Stimulated activated CD8-positive, alpha-beta memory T cell treated with anti-CD3 and anti-CD28 coated beads, Interleukin-4, amount 100 ng/mL, for 48 hours (primary cell): ENCODE measurements at places on chromosomes 6 and 20.
A peak's percentile ranks its signal among the peaks of the same experiment; 100 is the strongest.

- peak; percentile 42 for DNase-seq
Measured at GRCh38 chr6:79702691-79703090, 71.6 kb downstream of the SH3BGRL2 start.

DNA sequence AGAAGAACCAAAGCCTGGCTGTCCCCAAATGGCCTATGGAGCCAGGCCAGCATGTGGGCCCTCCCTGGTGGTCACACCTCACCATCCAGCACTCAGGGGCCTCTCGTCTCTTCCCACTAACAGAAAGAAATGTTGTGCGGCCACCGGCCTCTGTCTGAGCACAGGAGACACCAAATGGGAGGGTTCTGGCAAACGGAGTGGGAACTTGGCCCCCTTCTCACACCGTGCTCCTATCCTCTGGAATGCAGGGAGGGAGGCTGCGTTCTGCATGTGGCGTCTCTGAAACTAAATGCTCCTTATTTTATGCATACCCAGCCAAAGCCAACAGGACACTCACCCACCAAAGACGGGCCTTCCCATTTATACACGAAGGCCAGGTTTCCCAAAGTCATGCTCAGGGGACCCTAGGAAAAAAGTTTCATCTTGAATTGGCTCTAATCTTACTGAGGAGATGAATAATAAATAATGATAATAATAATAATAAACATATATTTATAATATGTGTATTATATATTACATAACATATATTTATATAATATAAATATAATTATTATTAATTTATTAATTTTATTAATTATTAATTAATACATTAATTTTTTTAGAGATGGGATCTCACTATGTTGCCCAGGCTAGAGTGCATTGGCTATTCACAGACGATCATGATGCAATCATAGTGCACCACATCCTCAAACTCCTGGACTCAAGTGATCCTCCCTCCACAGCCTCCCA, 102.4 kb downstream of the FOXF2 start:
- no peak for DNase-seq

- DNase-seq: no peak
Measured at GRCh38 chr6:29493261-29493660, 5.5 kb upstream of the MAS1L start.

GRCh38 chr20:62356589-62357186, 10.4 kb downstream of the LAMA5 start:
- DNase-seq: no peak

GRCh38 chr6:20892365-20892764, 358.1 kb downstream of the CDKAL1 start:
- no peak for DNase-seq

DNA sequence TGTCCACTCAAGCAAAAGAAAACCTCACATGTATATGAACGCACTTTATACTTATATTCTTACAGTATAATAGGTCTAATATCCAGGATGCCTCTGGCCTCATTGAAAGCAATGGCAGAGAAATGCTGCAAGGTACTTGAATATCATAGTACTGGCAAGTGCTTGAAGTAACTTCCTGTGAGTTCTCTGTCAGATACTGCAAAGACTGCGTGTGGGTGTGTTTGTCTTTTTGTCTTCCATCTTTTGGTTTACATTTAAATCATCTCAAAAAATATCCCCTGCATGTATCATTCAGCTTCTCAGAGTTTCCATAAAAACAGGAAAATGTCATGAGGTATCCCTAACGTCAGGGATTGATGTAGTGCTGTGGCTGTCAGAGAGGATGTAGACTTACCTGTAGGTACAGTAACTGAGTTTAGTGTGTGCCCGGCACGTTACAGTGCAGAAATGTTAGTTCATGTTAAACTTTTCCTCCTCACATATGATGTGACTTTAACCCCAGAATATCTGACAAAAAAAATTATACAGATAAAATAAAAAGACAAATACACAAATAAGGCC, 184.3 kb downstream of the DST start:
- DNase-seq: no peak

DNA sequence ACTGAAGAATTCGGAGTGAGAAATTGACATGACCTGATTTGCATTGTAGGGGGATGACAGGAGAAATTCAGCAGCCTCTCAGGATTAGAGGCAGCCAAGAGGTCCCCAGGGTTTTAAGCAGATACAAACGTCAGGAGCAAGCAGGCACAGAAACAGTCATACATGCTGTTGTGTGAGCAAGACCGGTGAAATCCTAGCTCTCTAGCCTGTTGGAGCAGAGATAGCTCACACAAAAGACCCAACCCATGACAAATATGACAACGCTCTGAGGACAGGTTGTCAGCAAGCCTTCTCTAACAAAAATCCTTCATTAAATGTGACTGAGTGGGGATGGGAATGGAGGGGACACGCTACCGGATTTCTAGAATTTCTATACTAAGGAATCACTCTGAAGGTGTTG, 23.0 kb upstream of the AKAP12 start:
- no peak for DNase-seq

DNA sequence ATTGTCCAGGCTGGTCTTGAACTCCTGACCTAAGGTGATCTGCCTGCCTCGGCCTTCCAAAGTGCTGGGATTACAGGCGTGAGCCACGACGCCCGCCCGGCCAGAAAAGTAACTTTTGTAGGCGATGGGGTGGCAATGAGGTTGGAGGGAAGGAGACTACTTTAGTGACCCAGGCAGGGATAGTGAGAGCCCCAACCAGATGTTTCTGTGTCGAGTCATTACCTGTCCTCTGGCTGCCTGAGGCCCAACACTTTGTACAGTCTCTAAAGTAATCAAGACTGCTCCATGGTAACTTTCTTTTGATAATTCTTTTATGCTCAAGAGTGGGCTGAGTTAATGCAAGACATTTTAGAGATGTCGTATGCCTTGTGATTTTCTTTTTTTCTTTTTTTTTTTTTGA, 6.8 kb downstream of the SASH1 start:
- no peak for DNase-seq

GRCh38 chr20:63576311-63576710, 2.3 kb upstream of the HELZ2 start:
- DNase-seq: no peak

- DNase-seq: no peak
Measured at GRCh38 chr20:47029845-47030244, 135.2 kb downstream of the EYA2 start.

- no peak for DNase-seq
Measured at GRCh38 chr6:132194529-132194928, 206.7 kb downstream of the MOXD1 start.

GRCh38 chr20:17610566-17611289, 40.9 kb downstream of the DSTN start:
- DNase-seq: peak; percentile 60

DNA sequence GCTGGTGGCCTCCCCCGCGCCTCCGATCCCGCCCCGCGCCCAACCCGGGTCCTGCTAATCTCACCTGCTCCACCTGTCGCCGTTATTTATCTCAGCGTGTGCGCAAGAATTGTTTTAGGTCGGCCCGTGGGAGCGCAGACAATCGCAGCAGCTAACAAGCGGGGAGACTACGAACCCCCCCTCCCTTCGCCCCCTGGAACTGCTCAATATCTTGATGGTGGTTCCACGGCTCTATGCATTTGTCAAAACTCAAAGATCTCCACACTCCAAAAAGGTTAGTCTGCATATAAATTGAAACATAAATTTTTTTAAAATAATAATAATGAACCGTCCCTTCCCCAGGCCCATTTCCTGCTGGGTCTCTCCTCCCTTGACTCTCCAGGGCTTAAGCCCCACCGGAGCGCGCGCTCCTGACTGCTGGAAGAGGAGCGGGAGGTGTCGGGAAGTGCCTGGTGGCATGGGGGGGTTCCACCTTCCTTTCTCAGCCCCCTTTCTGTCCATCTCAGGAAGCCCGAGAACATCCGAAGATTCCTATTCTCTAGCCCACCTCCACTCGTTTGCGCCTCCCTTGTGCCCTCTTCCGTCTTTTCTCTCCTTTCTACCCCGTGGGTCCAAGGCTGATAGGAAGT, 1.6 kb upstream of the MDGA1 start:
- no peak for DNase-seq

GRCh38 chr6:163356324-163356723, 58.2 kb upstream of the QKI start:
- no peak for DNase-seq

GRCh38 chr6:28311139-28311823, 24.7 kb downstream of the ZSCAN31 start:
- DNase-seq: no peak
